Breast epithelium (tissue), 4 donors: ENCODE measurements at places on chromosomes 5 and 9. TPM values are rescaled to one million over a fixed set of nuclear protein-coding genes. Genes with fewer than 3 reads are reported as not detected.

The TMEM171 gene
- not detected for total RNA-seq

DNA sequence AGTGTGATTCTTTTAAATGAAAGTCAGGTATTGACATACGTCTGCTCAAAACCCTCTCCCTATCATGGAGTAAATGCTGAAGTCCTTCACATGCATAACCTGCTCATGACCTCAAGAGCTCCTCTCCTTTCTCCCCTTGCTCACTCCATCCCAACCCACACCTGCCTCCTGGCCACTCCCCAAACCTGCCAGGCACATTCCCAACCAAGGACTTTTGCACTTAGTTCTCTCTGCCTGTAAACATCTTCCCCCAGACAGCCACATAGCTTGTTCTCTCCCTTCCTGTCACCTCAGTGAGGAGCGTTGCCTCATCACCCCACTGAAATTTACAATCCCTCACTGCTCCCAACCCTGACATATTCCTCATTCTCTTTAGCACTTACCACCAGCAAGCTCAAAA, 8.7 kb downstream of the SETD9 start:
- DNase-seq: no peak
- H3K36me3 ChIP-seq: no peaks in the 10 kb centered on the region
- H3K4me1 ChIP-seq: no peaks in the 10 kb centered on the region
- no peaks in the 10 kb centered on the region for H3K27me3 ChIP-seq

GRCh38 chr5:160548949-160549645, 127.4 kb downstream of the PTTG1 start:
- H3K27me3 ChIP-seq: no peaks in the 10 kb centered on the region
- no peak overlapping the region for H3K27ac ChIP-seq
- no peak overlapping the region for H3K4me3 ChIP-seq
- no peak for DNase-seq
- H3K4me1 ChIP-seq: no peaks in the 10 kb centered on the region

The PKD2L2 gene
- total RNA-seq: 0.64 TPM

GRCh38 chr5:107303171-107303968, 367.4 kb downstream of the EFNA5 start:
- no peaks in the 10 kb centered on the region for H3K27me3 ChIP-seq
- H3K4me3 ChIP-seq: no peak overlapping the region
- no peak for DNase-seq
- no peak overlapping the region for H3K27ac ChIP-seq
- H3K4me1 ChIP-seq: no peaks in the 10 kb centered on the region
- H3K36me3 ChIP-seq: no peaks in the 10 kb centered on the region

DNA sequence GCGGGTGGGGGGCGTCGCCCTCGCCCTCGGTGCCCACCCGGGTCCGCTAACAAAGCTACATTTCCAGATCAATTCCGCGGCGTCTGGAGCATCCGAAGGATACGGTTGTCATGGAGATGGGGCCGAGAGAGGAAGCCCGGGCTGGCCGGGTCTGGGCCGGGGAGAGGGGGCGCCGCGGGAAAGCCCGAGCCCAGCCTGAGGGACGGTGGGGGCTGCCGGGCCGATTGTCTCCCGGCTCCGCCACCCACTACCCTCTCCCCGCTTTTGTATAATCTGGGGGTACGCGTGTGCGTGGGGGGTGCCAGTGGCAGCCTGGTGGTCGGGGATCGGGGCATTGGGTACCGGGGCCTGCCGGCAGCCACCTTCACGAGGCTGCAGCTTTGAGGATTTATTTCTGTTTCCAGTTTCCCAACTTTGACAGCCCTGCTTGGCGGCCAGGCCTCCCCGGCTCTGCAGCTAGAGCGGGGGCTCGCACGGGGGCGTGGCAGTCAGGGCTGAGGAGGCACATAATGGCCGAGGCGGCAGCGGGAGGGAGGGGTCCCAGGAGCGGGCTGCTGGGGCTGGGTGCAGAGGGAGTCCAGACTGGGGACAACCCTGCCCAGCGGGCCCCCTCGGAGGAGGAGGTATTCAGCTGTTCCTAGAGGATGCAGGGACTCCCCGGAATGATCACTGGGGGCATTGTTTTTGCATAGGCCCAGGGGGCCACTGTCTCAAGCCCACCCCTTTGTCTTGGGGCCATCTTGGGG, 626 bp downstream of the PSD2 start:
- H3K36me3 ChIP-seq: no peaks in the 10 kb centered on the region
- H3K27ac ChIP-seq: no peak overlapping the region
- H3K4me3 ChIP-seq: no peak overlapping the region

DNA sequence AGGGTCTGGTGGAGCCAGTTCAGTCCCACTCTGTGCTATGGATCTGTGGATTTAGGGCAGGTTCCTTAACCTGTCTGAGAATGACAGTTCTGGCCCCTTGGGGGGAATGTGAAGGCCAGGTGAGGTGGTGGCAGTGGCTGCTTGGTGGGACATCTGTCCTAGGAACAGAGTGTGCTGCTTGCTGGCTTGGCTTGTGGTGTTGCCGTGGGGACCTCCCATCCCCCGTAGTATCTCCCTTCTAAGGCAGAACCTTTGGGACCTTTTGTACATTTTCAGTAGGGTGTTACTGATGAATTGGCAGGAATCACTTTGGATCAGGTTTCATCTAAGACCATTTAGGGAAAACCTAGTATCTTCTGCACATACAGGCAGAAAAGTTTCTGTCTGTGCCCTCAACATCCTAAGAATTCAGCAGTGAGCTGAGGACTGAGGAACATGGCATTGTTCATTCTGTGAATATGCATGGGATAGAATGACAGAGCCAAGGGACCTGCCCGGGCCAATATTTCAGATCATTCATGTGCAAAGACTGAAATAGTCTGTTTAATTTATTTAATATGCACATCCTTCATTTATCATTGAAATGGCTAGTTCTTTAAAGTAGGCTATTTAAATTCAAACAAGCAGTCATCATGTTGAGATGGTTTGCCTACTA, 64.6 kb downstream of the WNK2 start:
- no peak for DNase-seq
- H3K4me1 ChIP-seq: no peaks in the 10 kb centered on the region
- no peak overlapping the region for H3K4me3 ChIP-seq

DNA sequence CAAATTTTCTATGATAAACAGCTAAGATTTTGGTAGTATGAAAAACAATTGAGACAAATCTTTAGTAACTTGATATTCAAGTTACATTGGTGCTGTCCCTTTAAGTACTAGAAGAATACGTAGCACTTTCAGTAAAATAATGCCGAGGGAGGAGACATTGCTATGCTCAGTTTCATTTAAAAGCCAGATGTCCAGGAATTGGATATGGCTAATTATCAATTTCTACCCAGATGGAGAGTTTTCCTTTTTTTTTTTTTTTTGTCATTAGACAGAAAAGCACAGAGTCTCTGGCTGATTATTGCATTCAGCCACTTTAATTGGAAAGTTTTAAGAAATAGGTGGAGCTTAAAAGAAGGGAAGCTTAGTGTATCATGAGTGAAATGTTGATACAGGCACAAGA, 40.4 kb upstream of the APC start:
- H3K27me3 ChIP-seq: no peaks in the 10 kb centered on the region
- DNase-seq: no peak
- H3K27ac ChIP-seq: no peak overlapping the region
- no peak overlapping the region for H3K4me3 ChIP-seq
- no peaks in the 10 kb centered on the region for H3K4me1 ChIP-seq

The MSH3 gene
- 21.3 TPM for total RNA-seq

The ANKRD33B gene
- 5.3 TPM for total RNA-seq

DNA sequence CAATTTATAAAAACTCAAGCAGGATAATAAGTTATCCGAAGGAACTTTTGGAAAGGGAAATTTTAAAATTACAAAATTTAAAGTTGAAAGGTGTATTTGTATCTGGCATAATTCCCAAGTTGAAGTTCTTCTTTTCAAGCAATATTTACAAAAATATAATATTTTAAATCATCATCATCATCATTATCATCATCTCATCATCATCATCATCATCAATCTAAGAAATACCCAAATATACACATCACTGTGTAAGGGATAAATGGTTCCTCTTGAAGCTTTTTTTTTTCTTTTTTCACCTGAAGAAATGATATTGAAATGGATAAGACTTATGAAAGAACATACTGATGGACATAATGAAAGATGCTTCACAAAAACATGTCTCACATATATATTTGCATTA, 254.9 kb upstream of the ARRDC3 start:
- no peak overlapping the region for H3K27ac ChIP-seq
- no peaks in the 10 kb centered on the region for H3K4me1 ChIP-seq
- no peak overlapping the region for H3K4me3 ChIP-seq
- no peaks in the 10 kb centered on the region for H3K36me3 ChIP-seq
- DNase-seq: no peak
- no peaks in the 10 kb centered on the region for H3K27me3 ChIP-seq

The GRXCR2 gene
- total RNA-seq: not detected

The SMIM3 gene
- total RNA-seq: 191 TPM

DNA sequence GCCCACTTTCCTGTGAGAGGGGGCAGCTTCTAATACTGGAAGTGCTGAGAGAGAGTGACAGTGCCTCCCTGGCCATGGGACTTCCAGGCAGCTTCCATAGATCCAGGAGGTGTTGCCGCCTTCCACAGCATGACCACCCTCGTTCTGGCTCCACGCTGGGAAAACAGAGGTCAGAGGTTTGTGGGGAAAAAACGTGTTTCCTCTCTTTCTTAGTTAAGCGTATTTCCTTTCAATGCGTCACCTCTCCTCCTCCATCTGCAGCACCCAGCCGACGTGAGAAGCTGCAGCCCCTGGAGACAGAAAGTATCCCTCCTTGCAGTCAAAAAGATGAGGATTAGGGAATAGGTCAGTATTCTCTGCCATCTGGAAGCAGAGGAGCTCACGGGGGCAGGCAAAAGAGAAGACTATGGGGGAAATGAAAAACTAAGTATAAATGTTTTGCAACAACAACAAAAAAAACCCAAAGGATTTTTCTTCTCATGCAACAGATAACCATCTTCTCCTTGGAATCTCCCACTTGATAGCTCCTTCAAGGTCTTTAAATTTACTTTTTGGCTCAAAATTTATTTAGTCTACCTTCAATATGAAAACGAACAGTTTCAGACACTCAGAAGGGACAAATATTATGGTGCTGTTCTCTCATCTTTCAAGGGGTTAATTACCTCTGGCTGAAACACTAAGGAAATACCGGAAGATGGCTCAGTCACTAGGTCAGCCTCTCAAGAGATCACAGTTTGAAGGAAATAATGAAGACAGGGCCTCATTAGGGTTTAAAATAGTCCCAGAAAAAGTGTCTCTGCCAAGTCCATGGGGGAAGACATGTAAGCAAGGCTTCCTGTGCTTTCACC, 38.0 kb downstream of the MTMR12 start:
- H3K27me3 ChIP-seq: no peaks in the 10 kb centered on the region
- DNase-seq: no peak
- peaks cover 5% of the 10 kb centered on the region for H3K36me3 ChIP-seq
- no peak overlapping the region for H3K4me3 ChIP-seq

DNA sequence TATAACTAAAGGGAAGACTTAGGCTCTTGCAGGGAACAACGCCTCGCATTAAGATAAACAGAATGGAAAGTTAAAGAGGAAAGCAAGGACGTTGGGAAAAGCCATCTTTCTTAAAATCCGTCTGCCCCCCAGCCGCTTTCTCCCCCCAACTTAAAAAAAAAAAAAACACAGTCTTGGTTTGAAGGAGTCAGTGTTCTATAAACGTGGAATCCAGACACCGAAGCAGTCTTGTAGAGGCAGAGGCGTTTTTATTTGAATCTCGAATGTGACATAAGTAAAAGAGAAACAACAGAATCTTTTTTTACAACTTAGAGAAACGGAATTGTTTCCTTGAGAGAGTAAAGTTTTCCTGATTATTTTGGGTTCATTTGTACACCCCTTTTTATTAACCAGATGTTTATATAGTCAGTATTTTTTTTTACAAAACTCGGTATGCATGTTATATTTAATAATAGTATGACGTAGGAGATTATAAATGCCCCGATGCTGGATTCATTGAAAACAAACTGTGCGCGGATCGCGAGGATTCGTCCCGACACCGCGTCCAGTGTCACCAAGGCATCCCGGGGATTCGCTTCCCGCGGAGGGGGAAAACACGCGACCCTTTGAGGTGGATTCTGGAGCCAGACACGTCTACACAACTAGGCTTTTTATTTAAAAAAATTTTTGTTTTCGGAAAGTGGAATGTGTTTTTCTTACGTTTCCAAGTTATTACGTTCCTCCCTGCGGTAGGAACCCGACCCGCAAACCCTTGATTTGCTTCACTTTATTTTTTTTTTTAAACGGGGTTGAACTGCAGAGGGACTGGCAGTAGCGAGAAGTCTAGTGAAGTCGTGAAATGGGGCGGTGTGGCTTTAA, 6.7 kb downstream of the PTCH1 start:
- peak overlapping the region; percentile 83 for H3K4me3 ChIP-seq
- H3K36me3 ChIP-seq: no peaks in the 10 kb centered on the region
- no peaks in the 10 kb centered on the region for H3K27me3 ChIP-seq
- DNase-seq: no peak

DNA sequence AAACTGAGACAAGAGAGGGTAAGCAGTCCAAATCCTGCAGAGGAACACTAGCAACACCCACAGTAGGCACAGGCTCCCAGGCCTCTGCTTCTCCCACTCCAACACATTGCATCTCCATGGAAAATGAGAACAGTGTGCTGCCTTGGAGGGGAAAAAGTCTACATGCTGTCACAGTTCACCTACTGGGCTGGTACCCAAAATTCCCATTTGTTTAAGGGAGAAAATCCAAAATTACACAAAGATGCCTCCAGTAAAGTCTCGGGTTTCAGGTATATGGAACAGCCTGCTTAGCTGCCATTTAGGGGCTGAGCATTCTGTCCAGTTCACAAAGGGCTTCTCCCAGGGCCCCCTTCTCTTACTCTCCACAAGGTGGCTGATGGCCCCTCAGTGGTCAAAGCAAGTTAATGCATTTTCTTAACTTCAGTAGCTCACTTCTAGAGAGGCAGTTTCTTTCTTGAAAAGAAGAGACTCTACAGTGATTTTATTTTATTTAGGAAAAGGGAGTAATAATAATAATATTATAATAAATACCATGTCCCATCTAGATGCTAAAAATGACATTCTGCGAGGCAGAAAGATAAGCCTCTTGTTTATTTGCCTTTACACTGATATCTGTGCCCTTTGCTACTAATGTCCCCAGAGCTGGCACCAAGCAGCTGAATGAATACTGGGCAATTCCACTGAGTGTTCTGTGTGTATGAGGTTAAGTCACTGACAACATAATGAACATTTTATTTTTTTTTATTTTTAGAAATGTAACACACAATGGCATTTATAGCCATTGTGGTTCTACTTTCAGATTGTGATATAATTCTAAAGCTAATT, 89.4 kb downstream of the RGS7BP start:
- H3K27me3 ChIP-seq: no peaks in the 10 kb centered on the region
- no peak for DNase-seq
- H3K27ac ChIP-seq: no peak overlapping the region
- no peaks in the 10 kb centered on the region for H3K4me1 ChIP-seq
